ENCODE measurements at places on chromosomes 7 and 10. TPM values are rescaled to one million over a fixed set of nuclear protein-coding genes. Genes with fewer than 3 reads are reported as not detected.

The FOXI2 gene
- 0.48 TPM for total RNA-seq

- H3K27ac ChIP-seq = no peak overlapping the region
- H3K4me3 ChIP-seq = no peak overlapping the region
- no peaks in the 10 kb centered on the region for H3K27me3 ChIP-seq
- no peak for DNase-seq
- H3K4me1 ChIP-seq = no peaks in the 10 kb centered on the region
- H3K36me3 ChIP-seq = no peaks in the 10 kb centered on the region
These were observed 216.5 kb upstream of the SEMA3C start for GRCh38 chr7:81135324-81135723.

- H3K27ac ChIP-seq = no peak overlapping the region
- H3K4me3 ChIP-seq = no peak overlapping the region
- H3K27me3 ChIP-seq = peaks cover 2% of the 10 kb centered on the region
- no peaks in the 10 kb centered on the region for H3K36me3 ChIP-seq
These were observed 104.0 kb upstream of the ZEB1 start for GRCh38 chr10:31215052-31215451.

The PON1 gene
- not detected for total RNA-seq

The TMEM273 gene
- total RNA-seq = 44.7 TPM

The OR2A12 gene
- total RNA-seq = not detected

- H3K4me1 ChIP-seq = no peaks in the 10 kb centered on the region
- H3K36me3 ChIP-seq = no peaks in the 10 kb centered on the region
- H3K27me3 ChIP-seq = no peaks in the 10 kb centered on the region
These were observed 61.3 kb downstream of the COA1 start for GRCh38 chr7:43668035-43668434.

GRCh38 chr7:16958724-16959123 is 76.9 kb upstream of the AGR3 start:
- peaks cover 5% of the 10 kb centered on the region for H3K4me1 ChIP-seq
- DNase-seq = no peak
- no peaks in the 10 kb centered on the region for H3K27me3 ChIP-seq
- no peak overlapping the region for H3K4me3 ChIP-seq
- H3K27ac ChIP-seq = no peak overlapping the region

GRCh38 chr10:116311706-116312490 is 12.3 kb upstream of the CCDC172 start:
- no peaks in the 10 kb centered on the region for H3K4me1 ChIP-seq
- H3K27ac ChIP-seq = no peak overlapping the region
- H3K36me3 ChIP-seq = no peaks in the 10 kb centered on the region
- no peaks in the 10 kb centered on the region for H3K27me3 ChIP-seq
- no peak for DNase-seq

GRCh38 chr10:62270020-62270419 is 1.4 kb upstream of the RTKN2 start:
- H3K4me3 ChIP-seq = no peak overlapping the region
- DNase-seq = no peak
- no peaks in the 10 kb centered on the region for H3K36me3 ChIP-seq
- H3K27ac ChIP-seq = no peak overlapping the region
- H3K4me1 ChIP-seq = peaks cover 3% of the 10 kb centered on the region
- H3K27me3 ChIP-seq = no peaks in the 10 kb centered on the region

GRCh38 chr7:158227258-158227984 is 360.2 kb downstream of the PTPRN2 start:
- no peak for DNase-seq
- H3K27ac ChIP-seq = no peak overlapping the region
- no peaks in the 10 kb centered on the region for H3K27me3 ChIP-seq

DNA sequence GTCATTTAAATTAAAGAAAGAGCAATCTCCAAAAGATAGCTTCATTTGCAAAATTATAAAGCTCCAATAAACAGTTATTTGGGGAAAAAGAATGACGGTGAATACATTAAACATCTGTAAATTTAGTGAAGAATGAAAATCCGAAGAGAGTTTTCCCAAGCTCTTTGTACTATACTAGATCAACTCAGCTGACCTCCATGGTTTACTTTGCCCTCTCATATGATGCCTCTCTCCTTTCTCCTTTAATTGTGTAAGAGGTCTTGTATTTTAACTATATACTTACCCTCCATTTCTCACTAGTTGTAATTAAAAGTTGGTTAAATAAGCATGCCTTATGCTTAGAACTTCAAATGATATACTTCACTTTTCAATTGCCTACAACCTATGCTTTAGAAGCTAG is 125.8 kb downstream of the CACNA2D1 start:
- no peaks in the 10 kb centered on the region for H3K36me3 ChIP-seq
- no peak overlapping the region for H3K27ac ChIP-seq
- no peaks in the 10 kb centered on the region for H3K27me3 ChIP-seq

DNA sequence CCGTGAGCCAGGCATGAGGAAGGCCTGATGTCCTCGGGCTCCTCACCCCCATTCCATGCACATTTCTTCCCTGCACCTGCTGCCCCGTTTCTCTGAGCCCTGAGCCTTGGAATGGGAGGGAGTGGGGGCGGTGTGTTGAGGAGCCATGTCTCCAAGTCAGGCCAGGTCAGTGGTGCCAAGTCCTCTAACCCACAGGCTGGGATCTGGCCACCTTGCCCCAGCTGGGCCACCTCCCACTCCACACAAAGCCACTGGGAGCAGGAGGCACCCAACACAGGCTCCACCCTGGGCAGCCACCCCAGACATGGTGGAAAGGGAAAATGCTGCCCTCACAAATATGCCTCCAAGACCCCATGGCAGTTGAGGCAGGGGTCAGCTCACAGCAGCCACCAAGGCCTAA is 27.7 kb downstream of the ZCCHC24 start:
- H3K36me3 ChIP-seq = no peaks in the 10 kb centered on the region
- no peak overlapping the region for H3K4me3 ChIP-seq
- H3K4me1 ChIP-seq = no peaks in the 10 kb centered on the region
- no peaks in the 10 kb centered on the region for H3K27me3 ChIP-seq

DNA sequence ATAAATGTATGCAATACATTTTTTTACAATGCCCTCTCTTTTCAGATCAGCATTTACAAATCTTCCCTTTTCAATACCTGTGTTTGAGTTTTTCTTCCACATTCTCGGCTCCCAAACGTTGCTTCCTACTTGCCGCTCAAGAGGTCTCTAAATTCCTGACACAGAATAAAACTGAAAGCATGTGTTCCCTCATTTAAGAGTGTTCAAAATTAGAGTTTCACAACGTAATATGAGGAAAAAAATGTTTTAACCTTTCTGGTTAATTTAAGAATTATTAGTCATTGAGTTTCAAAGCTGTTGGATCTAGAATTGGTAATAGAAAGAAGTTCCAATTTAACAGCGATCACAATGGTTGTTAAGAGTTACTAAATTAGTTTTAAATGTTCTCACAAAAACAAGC is 100.4 kb downstream of the ARID5B start:
- DNase-seq = no peak
- no peak overlapping the region for H3K4me3 ChIP-seq
- no peaks in the 10 kb centered on the region for H3K27me3 ChIP-seq

GRCh38 chr7:8259586-8260222 is 2.3 kb downstream of the ICA1 start:
- H3K4me3 ChIP-seq = no peak overlapping the region
- no peaks in the 10 kb centered on the region for H3K4me1 ChIP-seq
- no peak overlapping the region for H3K27ac ChIP-seq

DNA sequence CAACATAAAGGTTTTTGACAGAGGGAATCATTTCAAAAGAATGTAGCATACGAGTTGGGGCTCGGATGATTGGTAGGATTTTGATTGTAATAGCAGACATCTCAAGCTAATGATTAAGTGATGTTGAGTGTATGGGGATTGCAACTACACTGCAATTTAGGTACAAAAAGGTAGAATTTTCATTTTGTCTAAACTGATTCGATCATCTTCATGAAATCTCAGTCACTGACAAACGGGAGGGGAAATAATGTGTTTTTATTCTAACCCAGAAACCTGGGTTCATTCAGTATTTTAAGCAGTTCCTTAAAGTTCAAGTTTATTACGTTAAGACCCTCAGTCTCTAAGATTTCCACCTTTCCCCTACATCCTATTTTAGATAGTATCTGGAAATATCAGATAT is 3.9 kb upstream of the PHYHIPL start:
- H3K27ac ChIP-seq = no peak overlapping the region
- no peak for DNase-seq
- no peaks in the 10 kb centered on the region for H3K36me3 ChIP-seq
- no peaks in the 10 kb centered on the region for H3K4me1 ChIP-seq
- no peaks in the 10 kb centered on the region for H3K27me3 ChIP-seq

GRCh38 chr7:25260862-25261494 is 32.7 kb upstream of the NPVF start:
- no peak overlapping the region for H3K4me3 ChIP-seq
- H3K27me3 ChIP-seq = no peaks in the 10 kb centered on the region
- no peaks in the 10 kb centered on the region for H3K36me3 ChIP-seq
- H3K4me1 ChIP-seq = no peaks in the 10 kb centered on the region
- DNase-seq = no peak

The IFIT1B gene
- 0.87 TPM for total RNA-seq

The GJD4 gene
- not detected for total RNA-seq

DNA sequence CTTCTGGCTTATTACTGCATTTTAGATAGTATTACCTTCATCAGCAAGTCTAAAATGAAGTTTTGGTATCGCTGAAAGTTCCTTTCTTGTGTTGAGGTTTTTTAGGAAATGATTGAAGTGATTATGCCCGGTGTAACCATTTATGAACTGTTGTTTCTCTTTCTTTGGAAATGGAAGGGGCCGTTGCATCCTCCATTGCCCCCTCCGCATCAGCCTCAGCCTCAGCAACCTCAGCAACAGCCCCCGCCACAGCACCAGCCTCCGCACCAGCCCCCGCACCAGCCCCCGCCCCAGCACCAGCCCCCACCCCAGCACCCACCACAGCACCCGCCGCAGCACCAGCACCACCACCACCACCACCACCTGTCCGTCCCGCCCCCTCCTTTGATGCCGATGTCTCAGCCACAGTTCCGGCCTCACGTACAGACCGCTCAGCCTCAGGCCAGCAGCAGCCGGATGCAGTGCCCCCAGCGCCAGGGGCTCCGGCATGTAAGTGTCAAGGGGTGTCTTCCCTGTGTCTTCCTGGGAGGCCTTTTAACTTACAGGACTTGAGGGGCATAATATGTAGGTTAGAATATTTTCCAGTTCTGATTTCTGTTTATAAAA is 72.6 kb downstream of the SHH start:
- no peaks in the 10 kb centered on the region for H3K4me1 ChIP-seq
- no peak overlapping the region for H3K4me3 ChIP-seq
- no peak for DNase-seq
- no peak overlapping the region for H3K27ac ChIP-seq
- H3K36me3 ChIP-seq = peaks cover 8% of the 10 kb centered on the region

DNA sequence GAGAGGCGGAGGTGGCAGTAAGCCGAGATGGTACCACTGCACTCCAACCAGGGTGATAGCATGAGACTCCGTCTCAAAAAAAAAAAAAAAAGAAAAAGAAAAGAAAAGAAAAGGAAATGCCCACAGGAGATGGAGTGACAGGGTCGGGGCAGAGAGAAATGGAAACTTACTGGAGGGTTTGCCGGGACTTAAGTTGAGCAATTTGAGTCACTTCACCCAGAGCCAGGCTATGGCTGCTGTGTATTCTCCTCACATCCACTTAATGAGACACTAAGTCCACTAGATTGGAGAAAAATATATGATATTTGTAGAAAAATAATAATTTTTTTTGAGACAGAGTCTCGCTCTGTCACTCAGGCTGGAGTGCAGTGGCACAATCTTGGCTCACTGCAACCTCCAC is 4.6 kb upstream of the PFKFB3 start:
- H3K27ac ChIP-seq = no peak overlapping the region
- no peak for DNase-seq
- no peaks in the 10 kb centered on the region for H3K27me3 ChIP-seq
- H3K36me3 ChIP-seq = no peaks in the 10 kb centered on the region

- H3K4me1 ChIP-seq = no peaks in the 10 kb centered on the region
- no peaks in the 10 kb centered on the region for H3K27me3 ChIP-seq
- DNase-seq = no peak
- H3K27ac ChIP-seq = no peak overlapping the region
These were observed 66.0 kb downstream of the SLC25A40 start for GRCh38 chr7:87810130-87810529.

The ITPRID1 gene
- not detected for total RNA-seq

GRCh38 chr10:26854524-26854923 is 6.2 kb downstream of the ABI1 start:
- H3K27ac ChIP-seq = no peak overlapping the region
- peaks cover 3% of the 10 kb centered on the region for H3K4me1 ChIP-seq
- no peaks in the 10 kb centered on the region for H3K36me3 ChIP-seq
- no peak overlapping the region for H3K4me3 ChIP-seq

GRCh38 chr7:99072126-99072525 is 71.8 kb downstream of the SMURF1 start:
- H3K4me3 ChIP-seq = no peak overlapping the region
- H3K4me1 ChIP-seq = peaks cover 2% of the 10 kb centered on the region
- no peak overlapping the region for H3K27ac ChIP-seq
- no peak for DNase-seq

The GPR85 gene
- total RNA-seq = 2.5 TPM

The TRIM74 gene
- total RNA-seq = 0.84 TPM

- no peak overlapping the region for H3K4me3 ChIP-seq
- H3K27ac ChIP-seq = no peak overlapping the region
- no peaks in the 10 kb centered on the region for H3K36me3 ChIP-seq
- no peak for DNase-seq
- H3K4me1 ChIP-seq = no peaks in the 10 kb centered on the region
These were observed 97.8 kb upstream of the KLF6 start for GRCh38 chr10:3882855-3883254.

The CDNF gene
- 1.9 TPM for total RNA-seq

The IFIT5 gene
- 18.5 TPM for total RNA-seq

The TSC22D4 gene
- 46.5 TPM for total RNA-seq

- H3K4me3 ChIP-seq = no peak overlapping the region
- no peak overlapping the region for H3K27ac ChIP-seq
- H3K27me3 ChIP-seq = no peaks in the 10 kb centered on the region
- H3K36me3 ChIP-seq = no peaks in the 10 kb centered on the region
- no peak for DNase-seq
- no peaks in the 10 kb centered on the region for H3K4me1 ChIP-seq
These were observed 82.8 kb upstream of the NPY start for GRCh38 chr7:24201226-24201625.

GRCh38 chr10:126376956-126377355 is 11.3 kb downstream of the ADAM12 start:
- DNase-seq = no peak
- H3K36me3 ChIP-seq = no peaks in the 10 kb centered on the region
- no peaks in the 10 kb centered on the region for H3K27me3 ChIP-seq
- no peak overlapping the region for H3K27ac ChIP-seq
- H3K4me3 ChIP-seq = no peak overlapping the region

GRCh38 chr7:15204421-15204820 is 301.9 kb upstream of the DGKB start:
- no peak overlapping the region for H3K27ac ChIP-seq
- DNase-seq = no peak
- H3K4me3 ChIP-seq = no peak overlapping the region
- H3K36me3 ChIP-seq = no peaks in the 10 kb centered on the region
- no peaks in the 10 kb centered on the region for H3K4me1 ChIP-seq
- H3K27me3 ChIP-seq = no peaks in the 10 kb centered on the region

DNA sequence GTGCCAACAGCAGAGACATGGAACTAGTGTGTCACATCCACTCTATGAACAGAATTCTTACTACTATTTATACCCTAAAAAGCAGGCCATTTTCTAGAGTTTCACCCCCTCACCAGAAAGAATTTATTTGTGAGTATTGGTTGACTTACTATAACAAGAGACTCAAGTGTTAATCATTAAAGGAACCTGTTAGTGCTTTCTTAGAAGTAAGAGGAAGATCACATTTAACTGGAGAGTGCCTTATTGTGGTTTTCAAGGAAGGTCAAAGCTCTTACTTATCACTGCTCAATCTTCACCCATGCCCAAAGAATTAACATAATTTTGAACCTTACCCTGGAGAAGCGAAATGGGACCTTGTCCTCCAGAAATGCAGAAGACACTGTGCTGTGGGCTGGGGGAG is 169.3 kb upstream of the PRSS1 start:
- no peaks in the 10 kb centered on the region for H3K27me3 ChIP-seq
- no peak overlapping the region for H3K4me3 ChIP-seq
- H3K4me1 ChIP-seq = no peaks in the 10 kb centered on the region
- H3K27ac ChIP-seq = no peak overlapping the region

All from aorta (tissue), 5 donors.